Right ventricle myocardium inferior (tissue), 1 donor: ENCODE measurements at places on chromosomes 2 and 18.

DNA sequence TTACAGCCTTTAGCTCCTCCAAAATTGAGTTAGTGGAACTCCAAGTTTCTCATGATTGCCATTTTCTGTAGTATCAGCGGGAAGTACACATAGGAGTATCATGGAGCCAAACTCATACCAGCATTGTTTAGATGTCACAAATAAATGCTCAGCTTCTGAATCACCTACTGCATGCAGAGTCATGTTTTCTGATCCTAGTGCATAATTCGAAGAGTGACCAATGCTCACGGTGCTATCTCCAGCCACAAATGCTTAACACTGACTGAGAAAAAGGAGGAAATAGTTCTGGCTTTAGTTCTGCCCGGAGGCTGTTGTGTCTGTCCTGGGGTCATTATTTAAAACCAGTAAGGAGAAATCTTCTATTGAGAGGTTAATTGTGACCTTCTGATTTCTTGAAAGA, 45.4 kb upstream of the LRATD1 start:
- no peak for DNase-seq

DNA sequence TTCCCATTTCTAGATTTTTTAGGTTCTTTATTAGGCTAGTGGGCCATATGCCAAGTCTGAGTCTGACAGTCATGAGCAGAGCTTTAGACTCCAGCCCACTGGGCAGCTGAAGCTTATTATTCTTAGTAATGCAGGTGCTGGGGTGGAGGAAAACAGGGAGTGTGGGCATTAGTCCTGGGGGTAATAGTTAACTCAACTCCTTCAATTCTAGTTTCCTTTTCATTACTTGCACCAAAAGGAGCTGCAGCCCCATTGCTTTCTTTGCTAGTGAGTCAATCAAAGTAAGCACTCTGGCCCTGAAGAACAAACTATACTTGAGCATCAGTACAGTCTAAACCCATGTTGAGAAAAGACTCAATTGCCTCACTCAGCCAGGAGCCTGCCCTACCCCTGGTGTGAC, 35.5 kb downstream of the ICOS start:
- no peak for DNase-seq

DNA sequence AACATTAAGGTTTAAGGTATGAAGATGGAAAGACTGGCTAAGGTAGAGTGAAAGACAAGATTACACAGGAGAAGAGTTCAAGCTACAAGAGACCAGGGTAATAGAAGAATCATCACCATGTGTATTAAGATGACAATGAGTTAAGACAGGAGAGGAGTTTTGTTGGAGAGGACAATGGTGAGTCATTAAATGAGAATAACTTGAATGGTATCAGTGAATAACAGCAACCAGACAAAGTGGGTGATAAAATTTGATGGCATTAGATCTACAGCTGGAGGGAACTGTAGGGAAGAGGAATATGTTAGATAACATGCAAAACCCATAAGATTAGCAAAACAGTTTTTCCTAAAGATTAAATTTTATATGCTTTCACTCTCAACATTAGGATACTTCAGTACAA, 18.8 kb upstream of the ENOSF1 start:
- no peak for DNase-seq

DNA sequence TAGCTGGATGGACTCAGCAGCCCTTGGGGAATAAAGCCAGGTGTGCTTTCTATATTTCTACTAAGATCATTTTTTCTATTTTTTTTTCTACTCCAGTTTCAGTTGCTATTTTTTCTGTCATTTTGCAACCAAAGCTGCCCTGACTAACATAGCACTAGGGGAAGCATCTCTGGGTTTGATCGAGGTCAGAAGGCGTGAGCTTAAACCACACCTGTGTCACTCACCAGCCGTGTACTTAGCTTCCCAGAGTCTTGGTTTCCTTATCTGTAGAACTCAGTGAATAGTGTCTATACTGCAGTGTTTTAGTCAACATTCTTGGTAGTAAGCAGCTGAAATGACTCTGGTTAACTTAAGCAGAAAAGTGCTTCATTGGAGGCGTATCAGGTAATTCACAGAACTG, 489.6 kb upstream of the SPRED2 start:
- DNase-seq, result no peak

DNA sequence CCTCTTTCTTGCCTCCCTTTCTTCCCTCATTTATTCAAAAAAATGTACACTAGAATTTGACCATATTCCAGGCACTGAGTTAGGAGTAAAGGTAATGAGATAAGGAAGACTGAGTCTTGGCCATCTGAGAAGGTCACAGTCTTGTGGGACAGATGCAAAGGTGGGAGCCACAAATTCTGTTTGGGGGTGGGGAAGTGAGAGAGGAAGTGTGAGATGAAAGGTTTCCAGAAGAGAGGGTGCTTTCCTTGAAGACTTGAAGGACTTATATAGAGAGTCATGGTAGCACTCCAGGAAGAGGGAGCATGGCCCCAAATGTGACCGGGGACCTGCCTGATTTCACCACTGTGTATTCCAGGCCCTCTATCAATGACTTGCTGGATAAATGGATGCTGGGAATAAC, 320.6 kb downstream of the LPIN1 start:
- DNase-seq, result no peak

GRCh38 chr2:200864176-200865034, at the start of gene CLK1:
Gene CLK1, minus strand, starts transcription at chr2:200864658. Its CDS starts 2,796 bp downstream, at chr2:200861862.
- peak; percentile 99 for DNase-seq

DNA sequence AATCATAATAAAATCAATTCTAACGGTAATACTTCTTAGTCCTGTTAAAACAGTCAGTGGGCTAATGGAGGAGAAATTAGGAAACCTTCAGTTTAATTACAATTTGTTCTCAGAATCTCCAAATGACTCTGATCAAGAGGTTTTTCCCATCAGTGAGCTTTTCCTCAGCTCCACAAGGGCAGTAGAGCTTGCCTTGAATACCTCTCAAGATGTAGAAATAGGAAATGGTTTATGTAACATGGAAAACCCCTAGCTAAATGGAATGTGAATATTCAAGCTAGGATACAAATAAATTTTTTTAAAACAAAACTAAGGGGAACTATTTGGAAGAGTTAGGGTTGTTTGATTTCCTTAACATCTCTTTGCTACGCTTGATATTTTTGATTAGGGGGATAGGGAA, 87.5 kb downstream of the PLEKHM3 start:
- no peak for DNase-seq

GRCh38 chr2:20103530-20103929, 52.1 kb upstream of the LAPTM4A start:
- DNase-seq, result no peak

DNA sequence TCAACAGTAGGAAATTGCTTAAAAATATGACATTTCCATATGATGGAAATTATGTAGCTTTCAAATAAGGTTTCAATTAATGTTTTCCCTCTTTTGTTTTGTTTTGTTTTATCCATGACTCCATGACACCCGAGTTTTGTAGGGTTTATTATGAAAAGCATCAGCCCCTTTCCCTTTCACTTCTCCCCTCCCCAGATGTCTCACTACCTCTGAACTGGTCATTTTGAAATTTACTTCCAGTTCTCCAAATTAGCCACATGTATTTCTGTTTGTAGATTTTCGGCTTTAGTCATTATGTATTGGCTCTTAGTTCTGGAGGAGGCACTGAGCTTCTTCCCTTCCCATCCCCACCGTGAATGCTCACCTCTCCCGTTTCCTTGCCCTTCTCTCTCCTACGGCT, 18.6 kb upstream of the VPS4B start:
- DNase-seq, result no peak

GRCh38 chr2:224716201-224716600, at the start of gene CCDC195:
Gene CCDC195, minus strand, starts transcription at chr2:224716365. Its CDS starts 0 bp downstream, at chr2:224716365.
- no peak for DNase-seq

DNA sequence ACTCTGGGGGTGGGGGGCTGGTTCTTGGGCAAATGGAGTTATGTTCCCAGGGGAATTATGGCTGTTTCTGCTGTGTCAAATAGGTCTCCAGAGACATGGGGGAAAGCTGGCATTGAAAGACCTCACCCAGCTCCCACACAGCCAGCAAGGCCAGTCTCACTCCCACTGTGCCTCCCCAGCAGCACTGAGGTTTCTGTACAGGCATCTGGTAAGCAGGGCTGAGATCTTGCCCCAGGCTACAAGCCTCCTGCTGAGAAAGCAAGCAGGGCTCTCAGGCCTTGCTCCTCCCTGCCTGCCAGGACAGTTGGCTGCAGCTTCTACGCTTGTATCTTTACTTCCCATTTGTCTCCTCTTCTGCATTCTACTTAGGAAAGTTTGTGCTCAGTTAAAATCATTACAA, 50.5 kb upstream of the FHOD3 start:
- DNase-seq, result no peak

GRCh38 chr2:68368654-68369336, 3.7 kb downstream of the PLEK start:
- DNase-seq, result no peak
